ENCODE measurements at places on chromosomes 5 and 9.

- DNase-seq: no peak
Measured at GRCh38 chr9:20361656-20362570, 260.4 kb downstream of the MLLT3 start.

- peak; percentile 75 for DNase-seq
Measured at GRCh38 chr9:96875461-96876142, 21.3 kb upstream of the ZNF782 start.

GRCh38 chr5:178434016-178434761 is 156.0 kb downstream of the COL23A1 start:
- no peak for DNase-seq

DNA sequence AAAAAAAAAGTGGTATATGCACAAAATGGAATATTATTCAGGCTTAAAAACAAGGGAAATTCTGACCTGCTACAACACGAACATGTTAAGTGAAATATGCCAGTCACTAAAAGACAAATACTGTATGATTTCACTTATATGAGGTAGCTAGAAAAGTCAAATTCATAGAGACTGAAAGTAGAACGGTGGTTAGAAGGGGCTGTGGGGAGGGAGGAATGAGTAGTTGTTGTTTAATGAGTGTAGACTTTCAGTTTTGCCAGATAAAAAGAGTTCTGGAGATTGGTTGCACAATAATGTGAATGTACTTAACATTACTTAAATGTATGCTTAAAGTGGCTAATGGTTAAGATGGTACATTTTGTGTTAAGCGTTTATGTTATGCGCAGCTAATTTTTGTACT is 79.5 kb upstream of the IL12B start:
- DNase-seq: no peak

DNA sequence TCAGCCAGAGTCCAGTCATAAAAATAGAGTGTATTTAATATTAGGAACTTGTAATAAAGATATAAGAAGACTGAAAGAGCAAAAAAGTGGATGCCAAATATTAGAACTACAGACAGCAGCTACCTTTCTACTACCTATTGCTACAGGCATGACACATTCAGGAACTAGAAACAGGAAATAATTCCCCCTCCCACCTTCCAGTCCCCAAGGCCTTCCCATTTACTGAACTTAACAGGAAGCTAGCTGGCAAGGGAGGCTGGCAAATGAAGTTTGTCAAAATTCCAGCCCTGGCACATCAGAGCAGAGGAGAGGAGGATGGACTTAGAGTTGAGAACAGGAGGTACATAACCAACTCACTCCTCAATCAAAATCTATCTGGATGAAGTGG is 50.2 kb upstream of the RIC1 start:
- DNase-seq: no peak

DNA sequence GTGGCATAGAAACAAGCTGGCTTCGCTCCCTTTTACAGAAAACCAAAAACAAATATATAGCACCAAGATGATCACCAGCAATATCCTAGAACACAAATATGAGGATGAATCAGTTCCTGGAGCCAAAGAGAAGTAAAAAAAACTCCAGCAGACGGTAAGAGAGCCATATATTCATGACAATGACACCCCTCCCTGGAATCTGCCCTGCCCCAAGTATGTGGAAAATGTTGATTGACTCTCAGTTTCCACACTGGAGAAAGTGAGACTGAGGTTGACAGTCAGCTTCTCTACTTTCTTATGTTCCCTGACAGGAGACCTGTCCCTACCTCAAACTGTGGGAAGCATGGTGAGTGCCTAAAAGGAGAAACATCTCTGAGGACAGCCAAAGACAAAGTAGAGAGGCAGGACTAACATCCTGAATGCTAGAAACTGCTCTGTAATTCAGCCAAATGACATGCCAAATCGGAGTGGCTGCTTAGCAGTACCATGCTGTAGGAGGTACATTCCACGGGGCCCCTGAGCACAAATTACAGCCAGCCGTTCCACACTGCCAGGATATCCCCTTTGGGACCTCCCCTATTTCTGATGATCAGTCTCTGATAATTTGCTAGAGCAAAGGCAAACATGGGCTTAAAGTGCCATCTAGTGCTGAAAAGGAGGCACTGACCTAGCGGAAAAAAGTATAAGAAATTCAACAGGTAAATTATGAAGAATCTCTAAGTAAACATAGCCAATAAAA is 424.0 kb upstream of the RGMB start:
- DNase-seq: no peak

- DNase-seq: no peak
Measured at GRCh38 chr9:125176636-125177035, 13.0 kb downstream of the PPP6C start.

DNA sequence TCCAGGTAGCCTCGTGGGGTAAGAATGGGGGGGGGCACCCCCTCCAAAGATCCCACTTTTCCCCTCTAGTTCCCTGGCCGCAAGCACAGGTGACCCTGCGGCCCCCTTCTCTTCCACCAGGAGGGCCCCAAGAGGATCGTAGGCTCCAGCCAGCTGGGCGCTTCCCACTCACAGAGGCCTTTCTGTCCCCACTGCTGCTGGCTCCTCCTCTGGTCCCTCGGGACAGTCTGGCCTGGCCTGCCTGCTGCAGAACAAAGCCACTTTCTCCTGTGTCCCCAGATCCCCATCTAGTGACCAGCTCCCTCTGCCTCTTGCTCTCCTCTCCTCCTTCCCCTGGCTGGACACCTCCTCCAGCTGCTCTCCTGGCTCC is 534 bp upstream of the SAPCD2 start:
- DNase-seq: peak; percentile 93

DNA sequence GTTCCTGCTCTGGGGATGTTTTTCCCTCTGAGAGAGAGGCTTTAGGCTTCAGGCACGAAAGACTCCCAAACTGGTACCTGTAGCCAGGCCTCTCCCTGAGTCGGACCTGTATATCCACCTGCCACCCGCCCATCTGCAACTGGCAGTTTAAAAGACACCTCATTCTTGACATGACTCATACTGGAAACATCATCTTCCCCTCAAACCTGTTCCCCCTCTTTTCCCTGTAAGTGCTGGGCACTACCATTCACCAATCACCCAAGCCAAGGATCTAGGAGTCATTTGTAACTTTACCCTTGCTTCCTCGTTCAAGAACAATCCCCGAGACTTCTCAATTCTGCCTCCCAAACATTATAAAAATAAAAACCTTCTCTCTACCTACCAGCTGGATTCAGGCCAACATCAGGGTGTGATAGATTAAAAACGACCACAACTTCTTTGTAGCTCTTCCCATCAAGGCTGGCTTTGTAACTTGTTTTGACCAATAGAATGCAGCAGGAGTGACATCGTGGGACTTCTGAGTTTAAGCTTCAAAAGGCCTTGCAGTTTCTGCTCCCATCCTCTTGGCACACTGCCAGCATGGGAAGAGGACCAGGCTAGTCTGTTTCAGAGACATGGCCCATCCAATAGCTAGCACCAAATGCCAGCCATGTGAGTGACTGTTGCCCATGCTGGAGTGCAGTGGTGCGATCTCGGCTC is 1.8 kb upstream of the WDR31 start:
- DNase-seq: no peak

All from putamen (tissue), 1 donor.